Stimulated activated naive CD8-positive, alpha-beta T cell treated with anti-CD3 and anti-CD28 coated beads, Interleukin-15, amount 100 ng/mL, for 72 hours (primary cell): ENCODE measurements at places on chromosomes 7 and 10.

- DNase-seq = no peak
Measured at GRCh38 chr7:44334734-44335097, 9.3 kb upstream of the CAMK2B start.

GRCh38 chr7:130444751-130445407, 4.1 kb upstream of the CEP41 start:
- no peak for DNase-seq

DNA sequence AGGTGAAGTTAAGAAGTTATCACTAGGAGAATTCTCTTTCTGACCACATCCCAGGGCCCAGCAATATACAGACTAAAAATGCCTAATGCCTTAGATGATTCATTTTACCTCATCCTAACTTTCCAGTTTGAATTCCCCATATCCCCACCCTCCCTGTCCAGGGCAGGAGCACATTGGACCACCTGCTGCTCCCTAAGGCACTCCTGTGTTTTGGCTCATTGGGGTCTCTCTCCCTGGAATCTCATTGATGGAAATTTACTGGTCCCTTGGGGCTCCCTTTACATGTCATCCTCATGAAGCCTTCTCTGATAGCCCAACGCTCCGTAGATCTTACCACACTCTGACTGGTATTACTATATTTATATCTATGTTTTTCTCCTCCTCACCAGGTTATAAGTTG, 2.7 kb downstream of the IL2RA start:
- DNase-seq = no peak

- DNase-seq = no peak
Measured at GRCh38 chr10:110437351-110437605, 60.4 kb upstream of the DUSP5 start.

DNA sequence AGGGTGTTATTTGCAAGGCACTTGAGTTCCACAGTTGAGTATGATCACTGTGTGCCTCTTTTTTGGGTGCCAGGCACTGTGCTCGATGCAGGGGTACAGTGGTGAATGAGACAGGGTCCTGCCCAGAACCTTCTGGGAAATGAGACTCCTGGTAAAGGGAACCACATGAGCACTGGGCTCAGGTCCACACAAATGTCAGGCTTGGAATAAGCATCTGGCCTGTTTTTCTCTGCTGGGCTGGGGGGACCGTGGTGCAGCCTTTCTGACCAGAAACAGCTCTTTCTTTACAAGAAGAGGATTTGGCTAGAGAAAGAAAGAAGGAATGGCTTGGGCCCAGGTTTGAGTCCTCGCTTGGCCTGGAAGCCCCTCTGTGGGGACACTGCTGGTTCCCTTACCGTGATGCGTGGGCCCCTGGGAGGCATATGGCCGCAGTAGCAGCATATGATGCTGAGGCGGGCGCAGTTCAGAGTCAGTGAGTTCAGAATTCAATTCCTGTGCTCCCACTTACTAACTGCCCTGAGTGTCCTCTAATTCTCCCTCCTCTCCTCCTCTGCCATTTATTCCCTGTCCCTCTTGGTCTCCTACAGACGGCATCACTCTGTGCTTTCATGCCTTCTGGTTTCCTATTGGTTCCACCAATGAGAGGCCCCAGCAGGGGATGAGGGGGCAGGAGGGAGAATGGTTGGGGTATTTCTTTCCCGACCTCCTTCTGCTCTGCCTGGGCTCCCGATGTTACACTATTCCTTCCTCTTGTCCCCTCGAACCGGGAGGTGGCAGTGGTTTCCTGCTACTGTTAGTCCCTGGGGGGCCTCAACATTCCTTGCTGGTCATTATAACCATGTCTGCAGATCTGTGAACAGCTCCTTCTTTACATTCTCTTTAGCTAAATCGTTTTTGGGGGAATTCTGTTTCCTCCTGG, 9.6 kb upstream of the KCP start:
- DNase-seq = peak; percentile 5

- no peak for DNase-seq
Measured at GRCh38 chr10:34916314-34916713, 101.2 kb upstream of the PARD3 start.

GRCh38 chr10:87675396-87676376, 16.0 kb downstream of the PAPSS2 start:
- DNase-seq = no peak

DNA sequence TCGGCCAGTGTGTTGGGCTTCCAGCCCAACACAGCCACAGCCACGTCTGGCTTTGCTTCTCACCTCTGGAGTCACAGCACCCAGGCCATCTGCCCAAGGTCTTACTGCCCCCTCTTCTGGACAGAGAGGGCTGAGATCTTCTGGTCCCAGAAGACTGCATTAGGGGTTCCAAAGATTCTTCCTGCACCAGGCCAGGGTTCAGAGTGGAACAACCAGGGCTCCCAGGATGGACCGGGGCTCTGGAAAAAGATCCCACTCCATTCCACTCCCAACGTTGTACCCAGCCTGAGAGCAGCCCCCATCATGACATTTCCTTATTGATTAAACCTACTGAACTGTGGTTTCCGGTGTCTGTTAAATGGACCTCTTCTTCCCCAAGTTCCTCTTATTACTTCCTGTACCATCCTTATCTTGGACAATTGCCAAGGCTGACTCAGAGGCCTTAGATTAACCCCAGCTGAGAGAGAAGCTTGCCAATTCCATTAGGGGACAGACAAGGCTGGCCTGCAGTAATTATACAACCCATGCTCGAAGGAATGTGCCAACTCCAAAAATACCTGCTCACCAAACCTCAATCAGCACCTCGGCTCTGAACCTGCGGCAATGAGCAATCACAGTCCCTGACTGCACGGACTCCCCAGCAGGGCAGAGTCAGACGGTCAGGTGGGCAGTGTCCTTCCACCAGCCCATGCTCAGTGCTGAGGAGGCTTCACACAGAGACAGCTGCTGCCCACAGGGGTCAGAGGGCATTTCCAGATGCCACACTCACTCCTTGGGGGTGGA, 47.9 kb upstream of the NPFFR1 start:
- DNase-seq = no peak

GRCh38 chr10:4301291-4302045, 516.5 kb upstream of the KLF6 start:
- no peak for DNase-seq

DNA sequence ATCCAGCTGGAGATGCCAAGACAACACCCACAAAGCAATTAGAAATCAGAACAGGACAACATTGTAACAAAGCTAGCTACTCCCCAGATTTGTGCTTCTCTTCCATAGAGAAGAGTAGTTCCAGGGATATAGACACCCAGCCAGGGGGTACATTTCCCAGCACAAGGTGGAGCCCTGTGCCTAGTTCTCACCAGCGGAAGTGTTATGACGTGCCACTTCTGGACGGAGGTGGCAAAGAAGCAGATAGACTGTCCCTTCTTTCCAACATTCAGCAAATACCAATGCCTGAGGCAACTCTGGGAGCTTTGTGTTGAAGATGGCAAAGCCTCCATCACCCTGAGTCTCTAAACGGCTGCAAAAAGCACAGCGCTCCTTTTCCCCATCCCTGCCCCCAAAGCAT, 23.4 kb upstream of the GSAP start:
- no peak for DNase-seq

- no peak for DNase-seq
Measured at GRCh38 chr10:69352569-69353264, 64.0 kb downstream of the TACR2 start.

DNA sequence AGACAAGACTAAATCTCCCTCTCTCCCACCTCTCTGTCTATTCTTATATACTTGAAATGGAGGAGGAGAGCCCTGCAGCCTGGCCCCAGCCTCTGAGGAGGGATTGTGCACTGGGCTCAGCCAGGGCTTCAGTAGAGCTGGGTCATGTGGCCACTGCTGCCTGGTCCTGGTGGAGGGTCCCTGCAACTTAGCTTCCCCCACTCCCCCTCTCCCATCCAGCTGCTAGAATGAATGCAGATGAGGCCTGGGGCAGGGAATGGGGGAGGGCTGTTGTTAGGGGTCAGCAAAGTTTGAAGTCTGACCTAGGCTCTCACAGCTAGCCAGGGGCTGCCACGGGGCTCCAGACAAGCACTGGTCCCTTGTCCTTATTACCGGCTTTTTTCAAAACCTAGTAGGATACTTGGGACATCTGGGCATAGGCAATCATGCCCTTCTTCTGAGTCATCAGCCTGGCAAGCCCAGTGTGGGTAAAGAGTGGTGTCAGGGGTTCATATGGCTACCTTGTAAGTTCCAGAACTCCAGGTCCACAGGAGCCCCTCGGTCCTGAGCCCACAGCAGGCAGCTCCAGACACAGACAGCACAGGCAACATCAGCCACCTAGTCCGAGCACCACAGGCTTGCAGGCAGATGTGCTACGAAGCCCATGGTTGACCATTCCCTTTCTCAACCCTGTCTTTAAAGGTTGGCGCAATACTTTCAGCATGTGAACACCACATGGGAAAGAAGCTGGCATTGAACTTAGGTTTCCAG, 12.8 kb upstream of the CXCL12 start:
- no peak for DNase-seq

DNA sequence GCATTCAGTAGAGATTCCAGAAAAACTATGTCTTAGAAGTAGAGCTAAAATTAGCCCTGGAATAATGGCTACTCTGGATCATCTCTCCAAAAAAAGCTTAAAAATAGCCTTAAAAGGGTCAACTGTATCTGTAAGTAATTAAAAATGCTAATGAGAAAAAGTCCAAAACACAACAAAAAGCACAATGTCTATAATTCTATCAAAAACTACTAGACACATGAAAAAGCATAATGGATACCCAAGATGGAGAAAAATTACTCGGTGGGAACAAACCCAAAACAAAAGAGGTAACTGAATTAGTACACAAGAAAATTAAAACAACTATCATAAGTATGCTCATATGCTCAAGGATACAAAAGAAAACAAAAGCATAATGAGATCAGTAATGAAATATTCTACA, 15.4 kb downstream of the ORC5 start:
- no peak for DNase-seq

DNA sequence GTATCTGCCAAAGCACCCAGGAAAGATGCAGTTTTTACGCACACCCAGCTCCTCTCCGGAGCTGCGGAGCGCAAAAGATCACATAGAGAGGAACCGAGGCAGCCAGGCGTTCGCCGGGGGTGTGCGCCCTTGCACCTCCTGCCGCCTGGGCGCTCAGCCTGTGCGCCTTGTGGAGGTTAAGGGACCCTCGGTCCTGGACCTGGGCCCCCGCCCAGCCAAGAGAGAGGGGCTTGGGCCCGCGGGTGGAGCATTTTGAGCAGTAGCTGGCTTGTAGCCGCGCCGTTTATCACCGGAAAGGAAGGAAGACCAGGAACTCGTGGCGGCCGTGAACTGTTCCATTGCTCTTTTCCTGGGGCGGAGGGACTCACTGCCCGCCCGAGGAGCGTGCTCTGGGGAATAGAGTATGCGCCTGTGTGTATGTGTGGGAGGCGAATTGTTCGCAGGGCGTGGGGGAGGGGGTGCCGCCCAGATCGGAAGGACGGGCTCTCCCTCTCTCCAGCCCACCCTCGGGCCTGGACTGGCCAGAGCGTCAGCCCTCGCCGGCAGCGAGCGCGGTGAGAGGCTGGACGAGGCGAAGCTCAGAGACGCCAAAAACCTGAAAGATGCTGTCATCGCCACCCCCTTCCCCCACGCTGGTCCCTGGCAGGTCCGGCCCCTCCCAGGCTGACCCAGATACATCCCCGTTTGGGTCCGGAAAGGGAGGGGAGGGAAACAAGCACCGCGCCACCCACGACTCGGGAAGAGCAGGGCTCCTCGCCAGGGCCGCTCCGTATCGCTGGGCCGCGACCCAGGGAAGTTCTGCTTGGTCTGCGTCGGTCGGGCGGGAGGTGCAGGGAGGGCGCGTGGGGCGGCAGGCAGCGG, 1.2 kb upstream of the WNT2 start:
- no peak for DNase-seq

DNA sequence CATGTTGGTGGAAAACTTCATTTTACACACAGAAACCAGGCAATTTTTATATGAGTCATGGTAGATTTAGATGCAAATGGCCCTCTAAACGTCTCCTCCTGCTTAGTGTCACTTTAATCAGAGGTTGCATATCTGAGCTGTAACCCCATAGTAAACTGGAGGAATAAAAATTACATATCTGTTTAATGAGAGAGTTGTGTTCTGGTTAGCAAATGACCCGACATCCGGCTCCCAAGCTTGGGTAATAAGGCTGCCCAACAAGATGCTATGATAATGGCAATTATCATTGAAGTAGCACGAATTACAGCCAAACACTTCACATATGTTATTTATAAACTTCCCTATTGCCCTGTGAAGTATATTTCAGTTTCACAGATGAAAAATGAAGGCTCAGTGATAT, 10.6 kb upstream of the ADAM12 start:
- no peak for DNase-seq

GRCh38 chr7:76023002-76023401, 24.8 kb downstream of the STYXL1 start:
- no peak for DNase-seq

GRCh38 chr7:10245406-10245805, 728.3 kb upstream of the PHF14 start:
- DNase-seq = no peak

- DNase-seq = no peak
Measured at GRCh38 chr10:76899490-76899889, 738.1 kb downstream of the KCNMA1 start.

DNA sequence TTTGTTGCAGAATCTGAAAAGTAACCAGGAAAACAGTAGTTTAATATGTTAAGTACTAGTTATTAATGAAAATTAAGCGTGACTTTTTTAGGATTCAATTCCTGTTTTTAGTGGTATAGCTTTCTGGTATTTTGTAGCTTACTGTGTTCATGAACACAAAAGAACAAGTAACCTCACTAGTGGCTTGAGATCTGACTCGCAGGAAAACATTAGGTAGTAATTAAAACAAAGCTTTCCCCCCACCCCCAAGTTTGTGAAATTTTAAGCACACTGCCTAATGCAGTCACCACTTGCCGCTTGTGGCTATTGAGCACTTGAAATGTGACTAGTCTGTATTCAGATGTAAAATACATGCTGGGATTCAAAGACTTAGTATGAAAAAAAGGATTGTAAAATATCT, 102.5 kb upstream of the RPA3 start:
- no peak for DNase-seq

GRCh38 chr10:52092390-52092789, 221.7 kb upstream of the DKK1 start:
- DNase-seq = no peak

DNA sequence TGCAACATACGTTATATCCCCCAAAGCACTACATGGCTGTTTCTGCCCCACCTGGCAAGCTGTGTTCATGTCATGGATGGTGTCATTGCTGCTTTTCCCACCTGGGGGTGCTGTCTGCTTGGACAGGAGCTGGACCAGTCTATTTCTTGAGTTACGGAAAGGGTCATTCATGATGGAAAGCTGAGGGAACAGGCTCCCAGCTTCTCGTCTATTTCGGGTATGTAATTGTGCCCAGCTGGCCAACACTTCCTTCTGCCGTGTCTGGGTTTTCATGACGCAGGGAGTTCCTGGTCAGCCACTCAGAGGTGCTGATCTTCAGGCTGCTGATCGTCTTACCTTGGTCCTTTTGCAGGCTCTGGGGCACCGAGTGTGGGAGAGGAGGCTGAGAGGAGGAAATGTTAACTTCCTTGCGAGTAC, 8.6 kb downstream of the BTBD16 start:
- no peak for DNase-seq

GRCh38 chr10:61580608-61581007, 82.1 kb upstream of the CABCOCO1 start:
- no peak for DNase-seq

- DNase-seq = peak; percentile 63
Measured at GRCh38 chr10:12350167-12350872, 973 bp downstream of the CAMK1D start.
